ENCODE measurements at places on chromosomes 4 and X.

DNA sequence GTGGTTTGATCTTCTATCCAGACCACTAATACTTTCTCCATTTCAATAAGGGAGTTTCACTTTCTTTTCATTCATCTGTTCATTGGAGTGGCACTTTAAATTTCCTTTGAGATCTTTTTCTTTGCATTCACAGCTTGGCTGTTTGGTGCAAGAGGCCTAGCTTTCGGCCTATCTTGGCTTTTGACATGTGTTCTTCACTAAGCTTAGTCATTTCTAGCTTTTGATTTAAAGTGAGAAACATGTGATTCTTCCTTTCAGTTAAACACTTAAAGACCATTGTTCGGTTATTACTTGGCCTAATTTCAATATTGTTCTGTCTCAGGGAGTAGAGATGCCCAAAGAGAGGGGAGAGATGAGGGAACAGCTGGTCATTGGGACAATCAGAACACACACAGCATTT is 24.3 kb downstream of the CXCL13 start:
- no peak for DNase-seq

GRCh38 chr4:48038666-48039065 is 22.1 kb downstream of the NIPAL1 start:
- DNase-seq: no peak

DNA sequence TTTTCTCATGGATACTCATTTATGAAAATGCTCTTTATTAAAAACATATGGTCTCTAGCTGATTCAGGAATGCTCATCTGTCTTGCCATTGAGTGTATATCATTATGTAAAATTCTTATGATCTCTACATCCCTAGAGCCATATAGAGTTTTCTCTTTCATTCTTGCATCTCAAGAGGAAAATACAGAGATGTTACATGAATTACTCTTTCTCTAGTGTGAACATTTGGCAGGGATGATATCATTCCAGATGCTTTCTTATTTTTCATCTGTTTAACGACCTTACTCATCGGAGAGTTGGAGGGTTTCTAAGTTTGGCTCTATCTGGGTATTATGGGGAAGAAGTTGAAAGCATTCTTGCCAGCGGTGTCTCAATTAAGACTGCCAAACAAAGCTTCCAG is 202.9 kb upstream of the SLC7A11 start:
- DNase-seq: no peak

GRCh38 chr4:131644619-131645018 is 1504.5 kb upstream of the PCDH10 start:
- DNase-seq: peak; percentile 50

DNA sequence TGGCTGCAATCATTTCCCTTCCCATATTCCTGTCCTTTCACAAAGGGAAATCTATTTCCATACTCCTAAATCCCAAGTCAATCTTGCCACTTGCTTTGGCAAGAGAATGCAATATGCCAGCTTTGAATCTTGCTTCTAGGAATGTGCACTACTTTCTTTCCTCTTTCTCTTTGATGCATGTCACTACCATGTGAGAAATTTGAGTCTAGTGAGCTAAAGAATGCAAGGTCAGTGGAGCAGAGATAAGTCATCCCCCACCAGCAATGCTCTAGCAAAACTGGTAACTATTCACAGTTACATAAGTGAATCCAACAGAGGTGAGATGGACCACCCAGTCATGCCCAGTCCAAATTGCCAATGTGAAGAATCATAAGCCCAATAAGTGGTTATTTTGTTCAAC is 910.4 kb downstream of the RAB28 start:
- DNase-seq: no peak

DNA sequence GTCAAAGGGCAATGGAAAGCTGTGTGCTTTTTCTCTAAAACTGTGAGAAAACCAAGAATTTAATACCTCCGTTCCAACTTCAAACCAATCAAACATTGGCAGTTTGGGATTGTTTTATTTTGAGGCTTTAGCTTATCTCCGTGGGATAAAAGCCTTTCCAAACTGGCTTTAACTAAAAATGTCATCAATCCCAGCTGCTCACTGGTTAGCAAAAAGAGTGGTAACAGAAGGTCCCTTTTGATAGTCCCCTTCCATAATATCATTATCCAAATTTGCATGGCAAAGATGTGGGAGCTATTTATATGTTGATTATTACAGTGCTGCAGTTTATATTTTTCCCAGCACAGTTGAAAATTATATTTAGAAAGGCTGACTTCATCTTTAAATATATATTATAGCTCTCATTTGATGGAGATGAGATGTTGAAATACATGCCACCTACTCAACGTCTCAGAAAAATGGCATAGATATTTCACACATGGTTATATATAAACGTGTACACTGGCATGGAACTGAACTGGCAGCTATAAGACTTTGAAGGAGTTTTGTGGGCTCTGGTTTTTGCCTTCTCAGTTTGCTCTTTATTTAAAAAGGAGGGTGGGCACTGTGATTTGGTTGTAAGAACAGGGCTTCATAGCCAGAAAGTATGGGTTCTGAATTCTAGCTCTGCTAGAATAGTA is 707.1 kb upstream of the SLIT2 start:
- no peak for DNase-seq

- DNase-seq: peak; percentile 56
Measured at GRCh38 chr4:43763029-43763610, 685.5 kb downstream of the KCTD8 start.

DNA sequence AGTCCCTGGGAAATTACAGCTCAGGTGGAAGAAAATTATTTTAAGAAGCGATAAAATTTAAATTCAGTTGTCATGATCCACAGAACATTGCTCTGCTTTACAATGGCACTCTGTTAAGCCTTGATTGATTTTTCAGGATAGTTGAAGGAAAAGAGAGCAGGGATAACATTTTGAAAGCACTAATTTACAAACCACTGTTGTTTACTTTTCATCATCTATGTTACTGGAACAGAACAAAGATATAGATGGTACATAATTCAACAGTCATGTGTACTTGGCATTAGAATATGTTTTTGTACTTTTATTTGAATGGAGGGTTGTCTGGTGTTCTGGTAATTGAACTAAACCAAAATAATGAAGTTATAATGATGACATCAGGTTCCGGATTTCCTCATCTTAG is 2.6 kb upstream of the ODAM start:
- no peak for DNase-seq

DNA sequence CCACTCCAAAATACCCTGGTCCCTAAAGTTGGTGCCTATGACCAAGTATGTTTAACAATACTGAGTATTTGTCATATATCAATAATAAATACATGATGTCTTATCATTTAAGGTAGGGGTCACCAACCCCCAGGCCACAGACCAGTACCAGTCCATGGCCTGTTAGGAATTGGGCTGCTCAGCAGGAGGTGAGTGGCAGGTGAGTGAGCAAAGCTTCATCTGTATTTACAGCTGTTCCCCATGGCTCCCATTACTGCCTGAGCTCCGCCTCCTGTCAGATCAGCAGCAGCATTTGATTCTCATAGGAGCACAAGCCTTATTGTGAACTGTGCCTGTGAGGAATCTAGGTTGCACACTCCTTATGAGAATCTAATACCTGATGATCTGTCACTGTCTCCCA is 126.2 kb downstream of the HNRNPD start:
- DNase-seq: no peak

GRCh38 chr4:110149089-110149488 is 49.3 kb downstream of the ELOVL6 start:
- no peak for DNase-seq

- DNase-seq: no peak
Measured at GRCh38 chrX:41688835-41689234, at the start of gene GPR34. TSS of gene GPR34 (plus strand) at chrX:41688973. CDS start at chrX:41695634, 6,661 bp downstream.

DNA sequence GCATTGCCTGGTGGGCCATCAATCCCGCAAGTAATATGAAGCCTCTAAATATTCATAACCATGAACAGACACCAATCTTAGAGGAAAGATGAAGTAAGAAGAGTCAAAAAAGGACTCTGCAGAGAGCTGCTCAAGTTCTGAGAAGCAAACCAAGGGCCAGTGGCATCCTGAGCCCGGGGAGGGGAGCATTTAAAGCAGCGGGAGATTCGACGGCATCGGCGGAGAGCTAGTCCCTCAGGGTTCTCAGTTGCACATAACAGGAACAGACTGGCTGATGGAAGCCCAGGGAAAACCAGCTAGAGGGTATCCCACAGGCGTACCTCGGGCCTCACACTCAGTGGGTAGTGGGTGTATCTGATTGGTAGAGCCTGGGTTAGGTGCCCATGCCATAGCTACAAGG is 4.9 kb upstream of the PNMA6E start:
- DNase-seq: no peak

- no peak for DNase-seq
Measured at GRCh38 chr4:177012918-177013545, 220.3 kb upstream of the VEGFC start.

- peak; percentile 21 for DNase-seq
Measured at GRCh38 chrX:53383376-53384076, 38.9 kb downstream of the SMC1A start.

GRCh38 chr4:168483811-168484210 is 3.5 kb upstream of the DDX60L start:
- DNase-seq: no peak

GRCh38 chrX:130136961-130137360 is 26.7 kb upstream of the ELF4 start:
- no peak for DNase-seq

- no peak for DNase-seq
Measured at GRCh38 chr4:52935317-52935716, 73.2 kb downstream of the RASL11B start.

DNA sequence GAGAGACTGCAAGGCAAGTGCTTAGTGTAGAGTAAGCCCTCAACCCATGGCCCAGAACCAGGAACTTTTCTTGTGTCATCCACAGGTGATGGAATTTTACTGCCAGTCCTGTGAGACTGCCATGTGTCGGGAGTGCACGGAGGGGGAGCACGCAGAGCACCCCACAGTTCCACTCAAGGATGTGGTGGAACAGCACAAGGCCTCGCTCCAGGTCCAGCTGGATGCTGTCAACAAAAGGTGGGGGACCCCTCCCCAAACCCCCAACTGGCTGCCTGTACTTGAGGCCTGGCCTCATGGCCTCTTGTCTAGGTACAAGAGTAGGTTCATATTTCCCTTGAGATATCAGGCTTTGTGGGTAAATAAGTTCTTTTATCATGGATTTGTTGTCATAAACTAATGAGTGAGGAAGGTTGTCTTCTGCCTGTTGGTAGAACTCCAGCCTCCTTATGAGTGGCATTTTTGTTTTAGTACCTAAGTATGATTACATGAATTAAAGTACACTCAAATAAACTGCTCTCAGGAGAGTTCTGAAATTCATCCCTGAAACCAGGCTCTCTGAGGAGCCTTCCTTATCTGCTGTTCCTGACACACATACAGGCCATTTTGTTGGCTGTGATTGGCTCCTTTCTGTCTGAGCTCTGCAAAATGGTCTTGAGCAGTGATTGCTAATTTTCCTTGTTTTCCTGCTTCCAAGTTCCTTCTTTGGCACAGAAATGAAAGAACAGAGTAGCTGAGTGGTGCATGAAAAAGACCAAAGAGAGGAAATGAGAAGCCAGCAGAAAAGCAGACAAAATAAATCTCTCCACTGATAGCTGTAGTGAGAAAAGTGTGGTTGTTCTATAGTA is 51.4 kb upstream of the MND1 start:
- no peak for DNase-seq

DNA sequence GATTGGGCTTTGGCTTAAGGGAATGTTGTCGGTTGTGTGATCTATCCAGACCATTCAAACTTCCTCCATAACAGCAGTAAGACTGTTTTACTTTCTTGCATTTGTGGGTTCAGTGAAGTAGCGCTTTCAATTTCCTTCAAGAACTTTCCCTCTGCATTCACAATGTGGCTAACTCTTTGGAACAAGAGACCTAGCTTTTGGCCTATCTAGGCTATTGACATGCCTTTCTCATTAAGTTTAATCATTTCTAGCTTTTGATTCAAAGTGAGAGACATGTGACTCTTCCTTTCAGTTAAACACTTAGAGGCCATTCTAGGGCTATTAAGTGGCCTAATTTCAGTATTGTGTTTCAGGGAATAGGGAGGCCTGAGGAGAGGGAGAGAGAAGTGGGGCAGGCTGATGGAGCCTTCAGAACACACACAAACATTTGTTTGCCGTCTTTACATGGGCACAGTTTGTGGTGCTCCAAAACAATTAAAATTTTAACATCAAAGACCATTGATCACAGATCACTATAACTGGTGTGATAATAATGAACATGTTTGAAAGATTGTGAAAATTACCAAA is 34.1 kb downstream of the ADH5 start:
- DNase-seq: no peak

DNA sequence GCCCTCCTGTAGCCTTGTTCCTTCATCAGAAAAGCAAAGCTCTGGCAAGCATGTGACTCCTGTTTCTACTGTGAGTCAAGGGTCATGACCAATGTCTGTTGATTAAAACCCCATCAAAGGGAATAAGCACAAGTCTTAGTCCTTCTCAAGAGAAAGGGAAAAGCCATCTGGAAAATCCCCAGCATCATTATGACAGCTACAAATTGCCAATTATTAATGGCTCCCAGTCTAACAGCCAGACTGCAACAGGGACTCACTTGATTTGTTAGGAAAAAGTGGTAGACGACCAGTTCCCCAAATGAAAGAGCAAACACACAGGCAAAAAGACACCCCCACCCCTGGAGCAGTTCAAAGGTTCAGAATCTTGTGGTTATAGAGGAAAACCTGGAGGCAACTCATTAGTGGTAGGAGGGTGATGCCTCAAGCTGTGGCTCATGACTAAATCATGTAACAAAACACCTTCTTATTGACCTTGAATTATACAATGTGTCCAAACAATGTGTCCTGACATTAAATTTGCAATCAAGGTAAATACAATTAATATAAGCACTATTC is 315.7 kb downstream of the HNRNPD start:
- DNase-seq: no peak

DNA sequence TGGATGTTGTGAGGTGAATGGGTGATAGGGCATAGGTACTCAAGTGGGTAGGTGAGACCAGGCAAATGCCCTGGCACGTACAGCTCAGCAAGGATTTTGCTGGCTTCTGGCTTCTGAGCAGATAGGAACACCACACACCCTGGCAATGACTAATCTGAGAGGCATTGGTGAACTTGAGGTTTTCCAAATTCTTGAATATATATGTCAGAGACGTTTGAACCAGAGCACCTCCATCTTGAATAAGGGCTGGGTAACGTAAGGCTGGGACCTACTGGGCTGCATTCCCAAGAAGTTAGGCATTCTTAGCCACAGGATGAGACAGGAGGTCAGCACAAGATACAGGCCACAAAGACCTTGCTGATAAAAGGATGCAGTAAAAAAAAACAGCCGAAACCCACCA is 204.5 kb downstream of the NLGN4X start:
- DNase-seq: no peak

DNA sequence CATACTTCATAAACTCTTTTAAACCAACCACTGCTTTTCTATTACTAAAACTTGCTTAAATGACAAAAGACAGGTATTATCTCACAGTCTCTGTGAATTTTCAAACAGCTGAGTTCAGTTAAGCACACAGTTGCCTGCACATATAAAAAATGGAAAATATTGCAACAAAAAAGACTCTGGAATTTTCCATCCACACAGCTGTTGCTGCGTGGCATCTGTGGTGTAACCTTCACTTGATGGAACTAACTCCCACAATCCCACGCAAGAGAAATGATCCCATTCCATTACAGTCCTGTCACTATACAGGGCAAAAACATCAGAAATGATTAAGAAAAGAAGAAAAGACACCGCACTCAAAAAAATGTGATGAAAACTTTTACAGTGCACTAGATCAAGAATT is 149.8 kb upstream of the TBL1X start:
- DNase-seq: no peak

GRCh38 chrX:69055193-69055592 is 110.1 kb downstream of the PJA1 start:
- no peak for DNase-seq

All from NCI-H446 (cell line).